Caco-2 (cell line): ENCODE measurements at places on chromosomes 5 and 9.

- no peak overlapping the region for H3K27ac ChIP-seq
- no peak overlapping the region for H3K4me3 ChIP-seq
- no peaks in the 10 kb centered on the region for H3K27me3 ChIP-seq
- no peak for DNase-seq
- no peaks in the 10 kb centered on the region for H3K4me1 ChIP-seq
Observed at GRCh38 chr9:70581955-70582350, 167.5 kb upstream of the KLF9 start.

- H3K27me3 ChIP-seq: no peaks in the 10 kb centered on the region
- no peaks in the 10 kb centered on the region for H3K4me1 ChIP-seq
- no peaks in the 10 kb centered on the region for H3K36me3 ChIP-seq
Observed at GRCh38 chr5:33330426-33330825, 110.3 kb upstream of the TARS1 start.

- no peak overlapping the region for H3K27ac ChIP-seq
- H3K36me3 ChIP-seq: no peaks in the 10 kb centered on the region
- H3K4me1 ChIP-seq: 0 out of 2 replicates have a peak, but pooled peaks cover 5% of the 10 kb centered on the region
- DNase-seq: no peak
- H3K4me3 ChIP-seq: no peak overlapping the region
- no peaks in the 10 kb centered on the region for H3K27me3 ChIP-seq
Observed at GRCh38 chr5:62448528-62448927, 36.0 kb downstream of the IPO11 start.

- no peaks in the 10 kb centered on the region for H3K27me3 ChIP-seq
- no peaks in the 10 kb centered on the region for H3K4me1 ChIP-seq
- no peak overlapping the region for H3K4me3 ChIP-seq
- peaks cover 4% of the 10 kb centered on the region; the same call in 1 of the 2 replicates for H3K36me3 ChIP-seq
- no peak overlapping the region for H3K27ac ChIP-seq
Observed at GRCh38 chr9:136925414-136926153, 19.0 kb downstream of the FBXW5 start.

GRCh38 chr5:118310401-118310800 lies 677.9 kb downstream of the DTWD2 start:
- H3K4me3 ChIP-seq: no peak overlapping the region
- no peak overlapping the region for H3K27ac ChIP-seq
- no peaks in the 10 kb centered on the region for H3K27me3 ChIP-seq
- H3K36me3 ChIP-seq: no peaks in the 10 kb centered on the region
- DNase-seq: no peak

DNA sequence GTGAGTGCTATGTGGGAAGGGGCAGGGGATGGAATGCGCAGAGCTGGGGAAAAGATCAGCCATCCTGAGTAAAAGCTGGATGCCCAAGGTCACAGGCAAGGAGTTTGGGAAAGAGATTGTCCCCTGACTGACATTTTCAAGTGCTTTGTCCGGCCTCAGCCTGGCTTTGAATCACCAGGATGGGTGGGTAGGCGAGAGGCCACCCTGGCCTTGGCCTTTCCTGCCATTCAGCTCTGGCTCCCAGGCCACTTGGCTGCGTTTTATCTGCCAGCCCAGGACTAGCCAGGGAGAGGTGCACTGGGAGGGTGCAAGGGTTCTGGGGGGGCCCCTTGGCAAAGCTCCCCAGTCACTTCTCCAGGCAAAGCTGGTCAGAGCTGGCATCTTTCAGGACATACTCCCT lies 37.4 kb upstream of the SYNPO start:
- DNase-seq: no peak
- no peaks in the 10 kb centered on the region; the same call in 1 of the 2 replicates for H3K36me3 ChIP-seq
- no peak overlapping the region for H3K4me3 ChIP-seq
- no peak overlapping the region for H3K27ac ChIP-seq
- H3K4me1 ChIP-seq: peaks cover 10% of the 10 kb centered on the region; the same call in 1 of the 2 replicates
- H3K27me3 ChIP-seq: no peaks in the 10 kb centered on the region

GRCh38 chr9:130845901-130846481 lies 10.9 kb downstream of the ABL1 start:
- no peak overlapping the region for H3K27ac ChIP-seq
- no peak for DNase-seq
- H3K4me3 ChIP-seq: no peak overlapping the region
- H3K36me3 ChIP-seq: no peaks in the 10 kb centered on the region

- no peaks in the 10 kb centered on the region for H3K27me3 ChIP-seq
- H3K4me1 ChIP-seq: no peaks in the 10 kb centered on the region
- no peak overlapping the region for H3K27ac ChIP-seq
Observed at GRCh38 chr9:15725953-15726352, 173.1 kb downstream of the CCDC171 start.

GRCh38 chr5:139341689-139342422 lies at the start of gene PAIP2:
PAIP2 (plus strand) TSS chr5:139341854; CDS start chr5:139363785, 21,931 bp downstream.
- H3K4me1 ChIP-seq: peaks cover 6% of the 10 kb centered on the region; the same call in 1 of the 2 replicates
- H3K36me3 ChIP-seq: no peaks in the 10 kb centered on the region
- H3K27me3 ChIP-seq: no peaks in the 10 kb centered on the region

GRCh38 chr5:149005077-149005892 lies 57.6 kb downstream of the SH3TC2 start:
- H3K4me3 ChIP-seq: no peak overlapping the region
- H3K4me1 ChIP-seq: peaks cover 23% of the 10 kb centered on the region
- H3K27me3 ChIP-seq: no peaks in the 10 kb centered on the region
- DNase-seq: no peak
- no peaks in the 10 kb centered on the region for H3K36me3 ChIP-seq
- no peak overlapping the region for H3K27ac ChIP-seq

GRCh38 chr5:108769352-108769751 lies 21.7 kb downstream of the FER start:
- 0 out of 2 replicates have a peak, but pooled peaks cover 7% of the 10 kb centered on the region for H3K4me1 ChIP-seq
- DNase-seq: no peak
- H3K27me3 ChIP-seq: no peaks in the 10 kb centered on the region
- no peaks in the 10 kb centered on the region for H3K36me3 ChIP-seq

DNA sequence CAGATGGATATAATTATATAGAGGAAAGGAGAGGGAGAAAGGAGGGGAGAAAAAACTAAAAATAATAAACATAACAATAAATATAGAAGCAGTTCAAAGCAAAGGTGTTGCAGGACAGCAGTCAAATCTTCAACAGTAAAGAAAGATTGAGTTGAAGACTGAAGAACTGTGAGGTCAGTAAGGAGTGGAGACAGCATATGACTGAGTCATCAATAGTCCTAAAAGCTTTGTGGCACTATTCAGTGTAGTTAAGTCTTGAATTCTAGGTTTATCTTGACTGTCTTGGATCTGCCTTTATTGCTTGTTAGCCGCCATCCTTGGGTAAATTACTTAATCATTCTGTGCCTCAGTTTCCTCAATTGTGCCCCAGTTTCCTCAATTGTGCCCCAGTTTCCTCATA lies 137.0 kb downstream of the MRPS30 start:
- no peaks in the 10 kb centered on the region for H3K36me3 ChIP-seq
- H3K27ac ChIP-seq: no peak overlapping the region
- no peak overlapping the region for H3K4me3 ChIP-seq

DNA sequence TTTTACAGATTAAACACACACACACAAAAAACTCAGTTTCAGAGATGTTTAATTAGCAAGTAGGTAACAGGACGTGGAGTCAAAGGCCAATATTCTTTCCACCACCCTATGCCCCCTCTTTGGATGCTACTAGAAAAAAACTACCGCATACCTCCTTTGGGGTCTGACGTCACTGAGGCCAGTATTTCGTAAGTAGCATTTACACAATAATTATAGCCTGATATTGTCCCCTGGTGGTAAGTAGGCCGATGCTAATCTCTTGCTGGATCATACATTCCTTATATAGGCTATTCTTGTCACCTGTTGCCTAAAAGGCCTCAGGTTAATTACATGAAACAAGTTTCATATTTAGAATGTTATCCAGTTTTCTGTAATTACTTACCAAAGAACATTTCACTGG lies 21.0 kb upstream of the SMARCA2 start:
- no peak overlapping the region for H3K27ac ChIP-seq
- no peaks in the 10 kb centered on the region for H3K36me3 ChIP-seq
- H3K27me3 ChIP-seq: no peaks in the 10 kb centered on the region

GRCh38 chr9:89802781-89803355 lies 198.1 kb downstream of the GADD45G start:
- no peaks in the 10 kb centered on the region for H3K4me1 ChIP-seq
- DNase-seq: no peak
- no peaks in the 10 kb centered on the region for H3K36me3 ChIP-seq

GRCh38 chr9:38694676-38695075 lies 25.3 kb downstream of the FAM240B start:
- no peaks in the 10 kb centered on the region for H3K27me3 ChIP-seq
- peaks cover 12% of the 10 kb centered on the region for H3K4me1 ChIP-seq
- H3K36me3 ChIP-seq: no peaks in the 10 kb centered on the region
- H3K4me3 ChIP-seq: no peak overlapping the region
- H3K27ac ChIP-seq: no peak overlapping the region

- no peaks in the 10 kb centered on the region for H3K36me3 ChIP-seq
- DNase-seq: no peak
Observed at GRCh38 chr9:113772121-113772810, 103.8 kb upstream of the ZNF618 start.

- H3K36me3 ChIP-seq: no peaks in the 10 kb centered on the region
- no peak for DNase-seq
Observed at GRCh38 chr5:108686676-108687075, 61.0 kb upstream of the FER start.

DNA sequence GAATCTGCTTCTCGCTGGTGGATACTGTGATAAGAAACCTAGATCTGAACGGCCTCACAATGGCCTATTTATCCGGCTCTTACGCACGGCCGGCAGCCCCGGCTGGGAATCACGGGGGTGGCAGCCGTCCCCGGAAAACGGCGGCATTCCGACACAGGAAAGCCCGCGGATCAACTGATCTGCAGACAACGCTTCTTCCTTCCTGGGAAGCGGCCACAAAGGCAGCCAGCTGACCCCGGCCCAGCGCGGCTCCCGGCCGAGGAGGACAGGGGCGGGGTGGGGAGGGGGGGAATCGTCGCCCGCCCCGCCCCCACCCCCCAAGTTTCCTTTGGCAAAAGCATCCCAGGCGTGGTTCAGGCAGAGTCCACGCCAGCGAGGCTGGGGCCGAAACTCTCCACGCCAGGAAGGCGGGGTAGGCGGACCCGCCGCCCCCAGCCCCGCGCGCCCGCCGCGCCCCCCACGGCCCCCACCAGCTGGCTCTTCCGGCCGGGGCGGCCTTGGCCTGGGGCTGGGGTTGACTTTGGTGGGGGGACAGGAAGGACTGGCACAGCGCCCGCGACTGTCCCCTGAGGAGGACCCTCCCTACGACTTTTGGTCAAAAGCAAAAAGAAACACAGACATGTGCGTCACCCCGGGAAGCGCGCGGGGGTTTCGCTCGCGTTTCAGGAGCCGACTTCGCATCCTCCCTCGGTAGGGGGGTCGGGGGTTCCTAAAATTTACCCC lies 247.7 kb upstream of the ANKRD55 start:
- peaks cover 48% of the 10 kb centered on the region for H3K4me1 ChIP-seq
- DNase-seq: peak; percentile 73
- peak overlapping the region; percentile 71 for H3K27ac ChIP-seq

DNA sequence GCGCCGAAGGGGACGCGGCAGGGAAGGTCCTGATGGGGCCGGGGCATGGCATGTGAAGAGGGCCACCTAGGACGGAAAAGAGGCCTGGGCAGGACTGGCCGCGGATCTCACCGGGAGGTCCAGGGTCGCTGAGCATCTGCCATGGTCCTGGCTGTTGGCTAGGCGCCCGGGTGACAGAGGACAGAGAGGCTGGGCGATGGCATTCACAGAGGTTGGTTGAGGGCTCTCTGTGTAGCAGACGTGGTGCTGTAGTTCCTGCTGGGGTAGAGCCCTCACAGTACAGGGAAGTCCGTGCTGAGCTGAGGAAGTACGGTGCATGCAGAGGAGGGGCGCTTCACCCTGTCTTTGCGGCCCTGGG lies 427 bp downstream of the PCYOX1L start:
- no peak for DNase-seq
- H3K27me3 ChIP-seq: no peaks in the 10 kb centered on the region
- peak overlapping the region; percentile 68 for H3K4me3 ChIP-seq
- H3K36me3 ChIP-seq: no peaks in the 10 kb centered on the region
